ENCODE measurements at places on chromosomes 16 and 17.

- DNase-seq = no peak
- H3K27ac ChIP-seq = peak overlapping the region; percentile 74
- no peaks in the 10 kb centered on the region for H3K27me3 ChIP-seq
- H3K36me3 ChIP-seq = no peaks in the 10 kb centered on the region
- no peak overlapping the region for H3K4me3 ChIP-seq
These were observed 71.5 kb upstream of the KSR1 start for GRCh38 chr17:27384726-27385125.

DNA sequence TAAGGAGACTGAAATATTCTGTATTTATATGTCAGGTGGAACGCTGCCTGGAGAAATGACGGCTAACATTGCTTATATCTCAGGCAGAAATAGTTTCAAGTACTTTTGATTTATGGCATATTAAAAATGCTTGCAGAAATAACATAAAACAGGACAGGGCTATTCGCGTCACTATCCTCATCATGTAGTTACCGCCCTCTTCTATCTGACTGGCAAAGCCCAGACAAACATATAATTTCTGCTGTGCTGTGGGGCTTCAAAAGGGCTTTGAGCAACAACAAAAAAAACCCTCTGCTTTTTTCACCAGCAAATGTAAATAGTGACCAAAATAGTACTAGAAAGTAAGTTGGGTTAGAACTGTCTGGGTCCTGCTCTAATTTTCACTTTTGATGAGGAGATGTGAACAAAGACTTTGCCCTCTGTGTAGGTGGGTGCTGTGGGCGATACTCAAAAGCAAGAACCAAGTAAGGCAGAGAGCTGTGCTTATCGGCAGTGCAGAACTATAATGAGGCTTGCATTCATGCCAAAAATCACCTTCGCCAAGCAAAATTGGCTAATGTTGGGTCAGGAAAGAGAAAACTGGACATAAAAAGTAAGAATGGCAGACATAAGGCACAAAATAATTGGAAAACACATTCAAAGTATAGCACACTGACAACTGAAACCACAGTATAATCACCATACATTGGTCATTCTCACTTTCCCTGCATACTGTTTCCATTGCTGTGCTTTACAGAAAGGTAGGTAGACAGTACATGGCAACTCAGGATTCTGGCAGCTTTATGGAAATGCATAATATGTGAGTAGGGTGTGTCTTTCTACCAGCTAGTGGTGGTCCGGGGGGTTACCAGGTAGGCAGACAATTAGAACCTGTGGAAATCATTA is 151.2 kb upstream of the AXIN2 start:
- H3K27me3 ChIP-seq = no peaks in the 10 kb centered on the region
- peak overlapping the region; percentile 25 for H3K4me3 ChIP-seq
- H3K27ac ChIP-seq = no peak overlapping the region
- H3K36me3 ChIP-seq = no peaks in the 10 kb centered on the region
- no peak for DNase-seq
- no peaks in the 10 kb centered on the region for H3K4me1 ChIP-seq

GRCh38 chr17:47973541-47973940 is 2.6 kb downstream of the CDK5RAP3 start:
- no peak overlapping the region for H3K4me3 ChIP-seq
- no peak for DNase-seq
- H3K4me1 ChIP-seq = peaks cover 15% of the 10 kb centered on the region
- H3K27ac ChIP-seq = no peak overlapping the region

DNA sequence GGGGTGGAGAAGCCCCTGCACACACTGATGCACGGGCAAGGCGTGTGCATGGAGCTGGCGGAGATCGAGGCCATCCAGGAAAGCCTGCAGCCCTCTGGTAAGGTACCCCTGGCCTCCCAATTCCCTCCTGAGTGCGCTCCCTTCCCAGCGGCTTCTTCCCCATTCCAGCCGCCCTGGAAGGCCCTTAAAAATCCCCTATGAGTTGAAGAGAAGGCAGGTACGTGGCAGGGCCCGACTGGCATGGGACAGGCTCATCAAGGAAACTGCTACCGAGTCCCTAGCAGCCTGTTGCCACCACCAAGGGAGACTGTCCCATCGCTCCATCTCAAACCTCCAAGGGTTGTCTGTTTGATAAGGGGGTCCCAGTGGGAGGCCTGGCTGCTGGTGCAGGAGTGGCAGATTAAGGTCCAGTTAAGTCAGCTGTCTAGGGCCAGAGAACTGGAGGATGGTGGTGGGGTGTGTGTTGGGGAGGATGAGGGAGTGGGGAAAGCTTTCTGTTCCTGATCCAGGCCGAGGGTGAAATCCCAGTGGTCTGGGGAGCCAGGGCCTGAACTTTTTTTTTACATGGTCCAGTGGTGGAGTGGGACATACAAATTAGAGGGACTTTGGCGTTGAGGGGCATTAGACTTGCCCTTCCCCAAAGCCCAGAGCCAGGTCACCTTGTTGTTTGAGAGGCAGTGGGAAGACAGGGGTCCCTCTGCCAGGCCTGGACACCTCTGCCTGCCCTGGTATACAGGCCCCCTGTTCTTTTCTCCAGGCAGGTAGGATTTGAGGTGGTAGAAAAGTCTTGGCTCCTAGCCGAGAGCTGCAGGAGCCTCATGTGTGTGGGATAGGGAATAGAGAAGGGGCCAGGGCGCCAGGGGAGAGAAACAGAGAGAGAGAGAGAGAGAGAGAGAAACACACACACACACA is 994 bp downstream of the IGFBP4 start:
- DNase-seq = no peak
